HCT116 (cell line): ENCODE measurements at places on chromosomes 16 and 17.

- no peak for DNase-seq
Observed at GRCh38 chr17:36645422-36645821, 44.0 kb downstream of the MRM1 start.

- DNase-seq: no peak
Observed at GRCh38 chr16:3356118-3356517, 429 bp downstream of the OR2C1 start.

- DNase-seq: no peak
Observed at GRCh38 chr16:57508035-57508425, 21.7 kb upstream of the DOK4 start.

- DNase-seq: no peak
Observed at GRCh38 chr16:73400951-73401350, 353.0 kb upstream of the ZFHX3 start.

- DNase-seq: no peak
Observed at GRCh38 chr16:6674071-6674470, 658.6 kb upstream of the RBFOX1 start.

DNA sequence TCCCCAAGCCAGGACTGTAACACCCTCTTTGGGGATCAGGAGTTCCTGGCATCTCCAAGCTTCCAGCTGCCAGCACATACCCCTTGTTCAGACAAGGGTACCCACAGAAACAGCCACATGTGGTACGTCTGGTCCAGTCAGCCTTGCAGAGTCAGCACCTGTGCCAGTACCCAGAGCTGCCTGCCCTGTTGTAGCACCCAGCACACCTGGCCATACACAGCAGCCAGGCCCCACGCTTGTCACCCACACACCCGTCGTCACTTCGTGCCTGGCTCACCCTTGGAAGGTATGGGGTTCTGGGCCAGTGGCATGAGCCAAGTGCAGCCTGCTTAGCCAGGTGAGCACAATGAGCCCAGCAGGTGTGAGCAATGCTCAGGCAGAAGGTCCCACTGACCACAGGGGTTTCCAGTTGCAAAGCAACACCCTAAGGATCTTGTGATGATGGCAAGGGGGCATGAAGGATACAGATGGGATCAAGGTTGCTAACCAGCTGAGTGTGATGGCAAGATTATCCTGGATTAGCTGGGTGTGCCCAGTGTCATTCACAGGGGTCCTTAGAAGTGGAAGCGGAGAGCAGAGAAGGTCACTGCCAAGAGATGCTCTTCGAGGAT, 202.3 kb downstream of the CPPED1 start:
- no peak for DNase-seq

DNA sequence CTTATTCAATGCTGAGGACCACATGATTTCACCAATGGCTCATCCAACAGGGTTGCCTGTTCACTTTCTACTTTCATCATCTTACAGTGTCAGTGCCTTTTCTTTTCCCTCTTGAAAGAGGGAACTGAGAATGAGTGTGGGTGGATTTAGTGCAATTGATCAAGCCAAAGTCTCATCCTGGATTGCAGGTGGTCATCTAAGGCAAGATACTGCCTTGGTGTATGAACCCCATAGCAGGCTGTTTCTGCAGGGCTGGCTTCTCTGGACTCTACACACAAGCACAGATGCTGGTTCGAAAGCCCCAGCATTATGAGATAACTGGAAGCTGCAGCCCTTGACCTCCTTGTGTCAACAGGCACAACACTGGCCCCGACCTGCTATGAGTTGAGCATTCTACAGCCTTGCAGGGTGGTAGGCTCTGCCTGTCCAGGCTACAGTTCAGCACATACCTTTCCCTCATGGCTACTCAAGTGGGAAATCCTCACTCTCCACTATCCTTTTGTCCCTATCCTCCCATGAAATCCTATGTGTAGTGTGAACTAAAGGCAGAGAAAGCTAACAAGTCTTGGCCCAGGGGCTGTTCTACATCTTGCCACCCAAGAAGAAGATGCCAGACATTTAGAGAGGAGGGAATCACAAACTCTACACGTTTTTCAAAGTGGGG, 358.7 kb downstream of the SLC39A11 start:
- no peak for DNase-seq
